Activated CD8-positive, alpha-beta memory T cell treated with anti-CD3 and anti-CD28 coated beads, Interleukin-2, amount 10 ng/mL, durations not matched to agents 7 days and 5 days (primary cell): ENCODE measurements at places on chromosomes 7 and 10.

DNA sequence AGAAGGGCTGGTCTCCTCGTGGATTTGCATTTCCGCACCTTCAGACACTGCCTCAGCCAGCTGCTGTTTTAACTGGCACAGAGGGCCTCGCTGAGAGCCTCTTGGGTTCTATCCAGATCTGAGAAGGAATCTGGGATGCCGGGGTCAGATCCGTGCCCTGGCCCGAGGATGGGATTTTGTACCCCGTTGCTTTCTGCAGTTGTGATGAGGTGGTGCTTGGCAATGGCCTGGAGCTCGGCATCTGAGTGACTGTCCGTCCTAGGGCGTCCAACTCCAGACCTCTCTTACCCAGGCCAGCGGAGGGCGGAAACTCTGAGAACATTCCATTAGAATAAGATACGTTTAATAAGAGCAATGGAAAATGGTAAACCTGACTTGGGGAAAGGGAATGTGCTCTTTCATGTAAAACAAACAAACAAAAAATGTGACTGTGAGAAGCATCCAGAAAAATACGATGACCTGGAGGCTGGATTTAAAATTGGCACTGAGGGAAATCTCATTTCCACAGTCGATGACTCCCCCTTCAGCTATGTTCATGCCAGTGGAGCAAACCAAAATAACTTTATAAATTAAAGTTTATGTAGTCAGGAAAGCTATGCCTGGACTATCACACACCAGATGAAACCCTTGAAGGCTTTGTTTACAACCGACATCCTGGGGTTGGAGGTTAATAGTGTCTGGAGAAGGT is 39.6 kb downstream of the GRK5 start:
- no peak for DNase-seq

- DNase-seq, result no peak
Observed at GRCh38 chr10:24771943-24772694, 48.4 kb upstream of the ARHGAP21 start.

GRCh38 chr10:61832866-61833481 is 68.5 kb upstream of the ARID5B start:
- no peak for DNase-seq

GRCh38 chr7:44067064-44067951 is 1.9 kb upstream of the PGAM2 start:
- no peak for DNase-seq

- no peak for DNase-seq
Observed at GRCh38 chr7:108030516-108030915, 27.6 kb upstream of the LAMB1 start.

- DNase-seq, result no peak
Observed at GRCh38 chr7:104652434-104652833, 324.0 kb downstream of the LHFPL3 start.

- no peak for DNase-seq
Observed at GRCh38 chr10:70715853-70716795, 43.8 kb downstream of the ADAMTS14 start.

DNA sequence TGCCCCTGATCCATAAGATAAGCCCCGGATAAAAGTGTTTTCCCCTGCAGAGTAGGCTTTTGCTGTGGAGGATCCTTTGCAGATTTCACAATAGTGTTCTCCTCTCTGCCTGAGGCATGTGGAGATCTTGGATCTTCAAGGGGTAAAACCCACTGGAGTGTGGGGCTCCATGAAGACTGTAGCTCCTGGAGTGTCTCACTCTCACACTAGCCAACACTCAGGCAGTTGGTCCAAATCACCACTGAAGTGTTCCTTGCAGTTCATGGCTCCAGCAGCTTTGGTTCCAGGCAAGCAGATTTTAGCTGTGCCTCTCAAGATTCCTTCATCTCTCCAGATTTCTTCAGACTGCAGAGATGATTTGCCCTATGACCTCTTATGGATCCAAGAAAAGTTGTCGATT is 665.3 kb downstream of the TNS3 start:
- no peak for DNase-seq

GRCh38 chr10:79403441-79404230 is 41.8 kb downstream of the ZCCHC24 start:
- DNase-seq, result no peak

- DNase-seq, result peak; percentile 60
Observed at GRCh38 chr7:37354656-37355131, 94.0 kb downstream of the ELMO1 start.

GRCh38 chr7:24979470-24979862 is 512 bp downstream of the OSBPL3 start:
- DNase-seq, result peak; percentile 92

GRCh38 chr10:31317652-31318381 is 1.2 kb upstream of the ZEB1 start:
- no peak for DNase-seq

GRCh38 chr7:137978464-137979237 is 23.2 kb downstream of the CREB3L2 start:
- DNase-seq, result no peak

- no peak for DNase-seq
Observed at GRCh38 chr7:2024567-2024918, 208.2 kb downstream of the MAD1L1 start.

DNA sequence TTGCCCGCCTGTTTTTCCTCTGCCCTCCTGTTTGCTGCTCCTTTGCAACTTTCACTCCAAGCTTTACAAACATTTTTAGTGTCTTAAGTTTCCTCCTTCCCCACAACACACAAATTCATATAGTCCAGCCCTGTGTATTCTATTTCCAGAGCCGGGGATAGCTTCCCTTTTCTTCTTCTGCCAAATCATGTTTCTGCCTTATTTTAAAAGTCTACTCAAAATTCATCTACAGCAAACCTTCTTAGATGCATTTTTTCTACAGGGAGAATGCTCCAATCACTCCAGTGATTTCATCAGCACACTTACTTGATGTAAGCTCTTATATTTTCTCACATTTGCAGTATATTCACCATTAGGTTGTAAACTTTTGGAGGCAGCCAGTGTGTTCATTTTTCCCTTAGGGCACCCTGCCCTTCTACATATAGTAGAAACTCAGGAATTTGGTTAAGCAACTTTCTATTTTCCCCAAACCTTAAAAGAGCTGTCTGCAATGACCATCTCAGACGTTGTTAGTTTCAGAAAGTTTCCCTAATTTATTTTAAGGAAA is 12.4 kb upstream of the ACTA2 start:
- no peak for DNase-seq

GRCh38 chr10:1569208-1569607 is 168.1 kb downstream of the ADARB2 start:
- no peak for DNase-seq

DNA sequence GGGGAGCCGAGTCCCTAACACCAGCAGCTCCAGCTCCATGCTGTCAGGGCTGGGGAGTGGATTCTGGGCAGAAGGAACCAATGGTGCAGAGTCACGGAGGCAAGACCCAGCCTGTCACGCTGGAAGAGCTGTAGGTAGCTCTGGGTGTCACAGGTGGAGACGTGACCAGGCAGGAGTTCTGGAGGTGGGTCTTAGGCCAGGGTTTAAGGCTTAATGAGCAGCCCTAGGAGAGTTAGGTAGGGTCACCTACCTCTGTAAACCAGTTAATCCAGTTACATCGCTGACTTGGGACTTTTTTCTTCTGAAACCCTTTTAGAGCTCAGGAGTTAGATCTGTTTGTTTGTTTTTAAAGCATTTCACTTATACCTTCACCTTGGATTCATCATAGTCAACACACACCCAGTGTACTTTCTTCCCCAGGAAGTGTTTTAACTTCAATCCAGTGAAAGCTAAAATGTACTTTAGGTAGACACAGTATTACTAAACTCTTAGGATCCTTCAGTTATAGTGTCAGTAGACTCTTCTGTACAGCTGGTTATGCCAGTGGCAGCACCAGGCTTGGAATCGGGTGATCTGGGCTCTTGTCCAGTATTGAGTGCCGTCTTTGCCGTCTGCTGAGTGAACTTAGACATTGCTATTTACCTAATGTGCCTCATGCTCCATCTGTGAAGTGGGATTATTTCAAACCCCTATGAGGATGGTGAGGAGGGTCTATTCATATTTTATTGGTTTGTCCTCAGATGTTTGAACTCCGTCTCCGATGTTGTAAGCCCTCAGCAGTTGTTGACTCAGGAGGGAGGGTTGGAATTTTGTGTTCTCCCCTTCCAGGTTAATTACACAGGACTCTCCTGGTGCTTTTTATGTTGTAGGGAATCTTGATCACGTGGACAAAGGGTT is 31.0 kb downstream of the TACR2 start:
- no peak for DNase-seq

GRCh38 chr7:80150611-80151273 is 16.1 kb downstream of the GNAI1 start:
- DNase-seq, result no peak

- no peak for DNase-seq
Observed at GRCh38 chr10:22372917-22373316, 27.6 kb downstream of the SPAG6 start.

GRCh38 chr7:3540456-3541220 is 239.6 kb downstream of the SDK1 start:
- DNase-seq, result no peak

DNA sequence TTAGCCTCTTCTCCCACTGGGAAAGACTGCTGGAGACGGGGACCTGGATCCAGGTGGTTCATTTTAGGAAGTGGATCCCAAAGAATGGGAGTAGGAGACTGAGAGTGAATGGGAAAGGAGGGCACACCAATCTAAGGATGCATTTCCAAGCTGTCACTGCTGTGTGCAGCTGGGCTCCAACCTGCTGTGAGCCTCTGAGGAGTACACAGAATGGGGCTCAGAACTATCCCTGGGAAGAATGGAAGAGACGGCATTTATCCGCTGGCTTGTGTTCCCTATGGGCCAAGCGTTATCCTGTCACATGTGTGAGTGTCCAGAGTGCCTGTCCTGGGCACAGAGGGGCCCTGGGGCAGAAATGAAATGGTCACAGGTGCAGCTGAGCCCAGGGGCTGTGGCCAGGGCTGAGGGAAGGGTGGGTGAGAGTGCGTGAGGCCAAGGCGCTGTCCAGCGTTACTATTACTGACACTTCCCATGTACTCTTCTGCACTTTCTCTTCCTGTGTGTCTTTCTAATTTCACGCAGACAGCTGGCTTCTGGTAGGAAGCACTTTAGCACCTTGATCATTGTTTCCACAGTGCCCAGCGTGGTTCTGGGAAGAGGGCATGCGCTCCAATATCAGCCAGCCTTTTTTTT is 35.4 kb upstream of the PODXL start:
- DNase-seq, result no peak

GRCh38 chr7:22801912-22802311 is 20.7 kb downstream of the TOMM7 start:
- DNase-seq, result no peak

GRCh38 chr7:83267141-83267631 is 104.5 kb upstream of the PCLO start:
- DNase-seq, result no peak

- DNase-seq, result no peak
Observed at GRCh38 chr10:80184291-80184690, 21.0 kb downstream of the ANXA11 start.

DNA sequence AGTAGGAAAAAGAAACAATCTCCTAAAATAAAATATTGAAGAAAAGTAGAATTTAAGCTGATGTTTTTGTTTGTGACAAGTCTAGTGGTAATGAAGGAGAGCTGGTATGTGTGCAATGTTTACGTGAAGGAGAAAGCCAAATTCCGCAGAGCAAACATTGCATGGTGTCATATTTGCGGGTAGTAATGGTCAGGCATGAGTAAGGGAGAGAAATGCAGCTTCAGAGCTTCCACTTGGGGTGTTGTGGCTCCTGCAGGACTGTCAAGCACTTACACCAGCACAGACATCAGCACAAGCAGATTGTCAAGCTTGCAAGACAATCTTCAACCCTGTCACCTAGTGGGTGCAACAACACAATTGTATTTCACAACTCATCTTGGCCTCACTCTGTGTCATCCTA is 136.5 kb upstream of the ETV1 start:
- no peak for DNase-seq

- no peak for DNase-seq
Observed at GRCh38 chr10:114022766-114023597, 20.7 kb upstream of the ADRB1 start.

DNA sequence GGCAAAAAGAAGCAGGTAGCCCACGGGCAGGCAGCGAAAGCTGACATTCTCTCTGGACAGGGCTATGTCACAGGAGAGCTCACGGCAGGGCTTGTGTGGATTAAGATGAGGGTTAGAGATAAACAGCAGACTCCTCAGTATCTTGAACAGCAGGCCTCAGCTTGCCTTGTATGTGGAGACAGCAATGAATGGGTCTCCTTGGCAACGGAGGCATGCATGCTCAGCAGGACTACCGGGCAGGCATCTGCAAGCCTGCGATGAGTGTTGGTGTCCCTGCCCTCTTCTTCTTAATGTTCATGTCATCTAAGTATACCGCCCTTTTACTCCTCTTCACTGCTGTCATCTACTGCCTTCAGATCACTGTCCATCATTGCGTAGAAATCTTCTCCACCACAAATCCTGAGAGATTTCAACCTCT is 81.9 kb upstream of the C1GALT1 start:
- DNase-seq, result no peak

DNA sequence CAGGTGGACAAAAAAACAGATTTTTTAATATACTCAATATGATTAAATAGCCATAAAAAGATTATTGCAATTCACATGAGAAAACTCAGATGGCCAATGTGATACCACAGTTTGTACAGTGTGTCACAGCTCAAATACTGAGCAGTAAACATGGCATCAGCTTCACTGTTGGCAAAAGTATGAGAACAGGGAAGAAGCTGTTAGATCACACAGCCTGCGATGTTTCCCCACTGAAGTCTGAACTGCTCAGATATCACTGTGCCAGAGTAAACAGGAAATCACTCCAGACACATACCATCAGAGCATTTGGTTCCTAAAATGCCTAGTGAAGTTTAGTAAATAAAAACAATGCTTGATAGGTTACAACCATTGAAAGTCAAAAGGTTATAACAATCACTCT is 347.8 kb downstream of the ETV1 start:
- no peak for DNase-seq

DNA sequence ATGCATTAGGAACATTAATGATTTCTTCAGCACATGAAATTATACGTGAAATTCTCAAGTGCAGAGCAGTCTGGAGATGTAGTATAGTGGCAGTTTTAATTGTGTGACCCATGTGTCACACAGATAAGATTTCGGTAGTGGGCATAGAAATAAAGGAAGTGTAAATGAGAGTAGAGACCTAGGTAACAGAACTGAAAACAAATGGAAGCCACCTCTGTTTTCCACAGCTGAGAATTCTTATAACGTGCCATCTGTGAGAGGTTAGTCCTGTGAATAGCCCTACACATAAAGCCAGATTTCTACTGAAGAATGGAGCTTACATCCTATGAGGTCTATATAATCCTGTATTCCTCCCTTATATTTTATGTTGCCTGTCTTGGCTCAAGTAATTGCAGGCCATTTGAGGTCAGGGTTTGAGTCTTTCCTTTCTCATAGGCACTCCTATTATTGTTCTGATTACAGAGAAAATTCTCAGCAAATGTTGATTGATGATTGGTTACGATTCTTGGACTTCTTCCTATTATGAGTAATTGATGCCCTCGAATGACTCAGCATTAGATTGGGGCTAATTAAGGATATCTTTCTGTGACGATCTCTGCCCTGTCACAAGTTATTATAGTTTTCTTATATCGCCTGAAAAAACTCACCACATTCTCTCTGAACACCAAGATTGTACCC is 258.2 kb downstream of the KIF20B start:
- no peak for DNase-seq

- no peak for DNase-seq
Observed at GRCh38 chr7:47451851-47452205, 130.1 kb downstream of the TNS3 start.
